ENCODE measurements at places on chromosomes 2 and 18.

DNA sequence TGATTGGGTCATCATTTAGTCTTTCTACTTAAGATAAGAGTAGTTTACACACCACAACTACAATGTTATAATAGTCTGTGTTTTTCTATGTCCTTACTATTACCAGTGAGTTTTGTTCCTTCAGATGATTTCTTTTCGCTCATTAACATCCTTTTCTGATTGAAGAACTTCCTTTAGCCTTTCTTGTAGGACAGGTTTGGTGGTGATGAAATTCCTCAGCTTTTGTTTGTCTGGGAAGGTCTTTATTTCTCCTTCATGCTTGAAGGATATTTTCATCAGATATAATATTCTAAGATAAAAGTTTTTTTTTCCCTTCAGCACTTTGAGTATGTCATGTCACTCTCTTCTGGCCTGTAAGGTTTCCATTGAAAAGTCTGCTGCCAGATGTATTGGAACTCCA lies 38.0 kb upstream of the SLC16A14 start:
- no peak for DNase-seq

DNA sequence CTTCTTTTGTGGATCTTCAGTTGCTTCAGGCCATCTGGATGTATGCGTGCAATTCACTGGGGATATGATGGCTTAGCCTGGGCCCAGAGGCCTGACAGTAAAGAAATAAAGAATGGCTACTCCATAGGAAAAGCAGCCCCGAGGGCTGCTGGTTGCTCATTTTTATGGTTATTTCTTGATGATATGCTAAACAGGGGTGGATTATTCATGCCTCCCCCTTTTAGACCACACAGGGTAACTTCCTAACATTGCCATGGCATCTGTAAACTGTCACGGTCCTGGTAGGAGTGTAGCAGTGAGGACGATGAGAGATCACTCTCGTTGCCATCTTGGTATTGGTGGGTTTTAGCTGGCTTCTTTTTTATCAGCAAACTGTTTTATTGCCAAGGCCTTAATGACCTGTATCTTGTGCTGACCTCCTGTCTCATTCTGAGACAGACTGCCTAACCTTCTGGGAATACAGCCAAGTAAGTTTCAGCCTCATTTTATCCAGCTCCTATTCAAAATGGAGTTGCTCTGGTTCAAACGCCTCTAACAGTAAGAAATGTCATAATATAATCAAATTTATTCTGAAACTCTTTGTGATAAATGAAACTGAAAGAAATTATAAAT lies 60.5 kb downstream of the DSEL start:
- DNase-seq, result no peak

DNA sequence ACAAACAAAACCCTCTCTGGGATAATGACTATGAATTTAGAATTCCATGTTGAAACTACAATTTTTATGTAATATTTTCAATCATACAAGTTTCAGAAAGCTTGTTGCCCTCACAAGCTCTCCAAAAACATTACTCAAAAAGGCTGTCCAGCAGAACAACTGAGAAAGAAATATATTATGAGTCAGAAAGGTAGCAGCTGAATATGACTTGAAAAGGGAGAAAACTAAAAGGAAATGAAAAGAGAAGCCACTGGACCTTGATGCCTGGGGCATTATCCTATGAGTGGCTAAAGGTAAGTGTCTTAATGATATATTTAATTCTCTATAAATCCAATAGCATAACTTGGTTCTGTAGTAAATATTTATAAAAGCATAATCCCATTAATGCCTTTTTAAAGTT lies 61.8 kb downstream of the NXPH2 start:
- DNase-seq, result no peak

DNA sequence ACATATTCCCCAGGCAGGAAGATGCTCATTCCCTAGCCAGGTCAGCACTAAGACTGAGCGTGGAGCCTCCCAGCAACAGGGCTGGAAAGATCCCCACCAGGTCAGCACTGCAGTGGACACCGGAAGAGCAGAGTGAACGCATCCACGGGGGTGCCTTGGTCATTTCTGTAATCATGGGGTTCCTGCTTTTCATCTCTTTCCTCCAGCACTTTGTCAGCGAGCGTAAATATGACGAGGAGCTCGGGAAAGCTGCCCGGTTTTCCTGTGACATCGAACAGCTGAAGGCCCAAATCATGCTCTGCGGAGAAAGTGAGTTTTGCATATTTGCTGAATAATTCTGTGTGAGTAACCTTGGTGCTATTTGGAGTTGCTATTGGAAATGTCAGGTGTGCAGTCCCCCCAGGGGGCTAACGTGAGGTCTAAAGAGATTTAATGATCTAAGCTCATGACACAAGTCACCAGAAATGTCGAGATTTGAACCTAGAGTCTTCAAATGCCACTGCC lies 40.1 kb downstream of the KCTD18 start:
- no peak for DNase-seq

DNA sequence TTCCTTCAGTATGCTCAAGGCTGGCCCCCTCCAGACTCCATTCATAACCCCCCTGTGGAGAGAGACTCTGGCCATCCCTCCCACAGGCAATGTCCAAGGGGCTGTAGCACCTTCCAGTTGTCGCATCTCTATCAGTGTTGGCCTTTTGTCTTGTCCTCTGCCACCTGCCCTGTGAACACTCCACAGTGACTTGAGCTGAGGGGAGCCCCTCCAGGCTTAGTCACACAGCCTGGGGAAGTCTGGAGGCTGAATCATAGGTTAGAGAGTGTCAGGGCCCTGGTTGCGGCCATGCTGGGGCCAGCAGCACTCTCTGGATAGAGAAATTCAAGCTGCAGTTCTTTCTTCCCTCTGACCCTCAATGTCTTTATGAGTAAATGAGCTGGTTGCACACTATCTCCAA lies 64.7 kb downstream of the GYPC start:
- no peak for DNase-seq

DNA sequence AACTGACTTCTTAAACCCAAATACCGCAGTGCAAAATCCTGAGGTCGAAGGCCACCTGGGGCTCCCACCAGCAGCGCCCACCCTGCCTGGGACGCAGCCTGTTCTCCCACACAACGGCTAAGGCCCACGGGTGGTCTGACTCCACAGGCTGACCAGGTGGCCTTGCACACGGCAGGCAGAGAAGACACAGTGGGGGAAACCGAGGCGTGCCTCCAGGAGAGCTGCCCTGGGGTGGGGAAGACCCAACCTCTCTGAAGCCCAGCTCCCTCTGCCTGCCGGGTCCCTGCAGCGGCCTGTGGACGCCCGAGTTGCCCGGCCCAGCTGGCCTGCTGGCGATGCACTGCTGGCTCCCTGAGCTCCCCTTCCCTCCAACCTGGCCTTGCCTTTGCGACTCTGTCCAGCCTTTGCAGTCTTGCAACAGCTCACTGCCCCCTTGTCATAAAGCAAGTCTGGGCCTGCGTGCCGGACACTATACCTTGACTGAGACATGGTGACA lies 9.7 kb upstream of the SEMA4C start:
- DNase-seq, result no peak

DNA sequence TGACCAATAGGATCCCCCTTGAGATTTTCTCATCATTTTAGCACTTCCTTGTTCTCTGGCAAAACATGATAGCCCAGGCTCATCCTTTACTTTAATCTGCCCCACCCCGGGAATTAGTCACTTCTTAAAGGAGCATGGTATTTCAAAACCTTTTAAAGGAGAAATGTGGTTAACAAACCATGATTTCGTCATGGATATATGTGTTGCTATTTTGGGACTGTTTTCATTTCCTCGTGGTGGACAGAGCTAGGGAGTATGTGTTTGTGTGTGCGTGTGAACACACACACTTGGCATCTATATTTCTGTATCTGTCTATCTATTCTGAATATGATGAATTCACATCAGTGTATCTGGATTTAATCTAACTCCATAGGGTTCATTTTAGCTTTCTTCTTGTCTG lies 128.1 kb downstream of the BIRC6 start:
- no peak for DNase-seq

- no peak for DNase-seq
Observed at GRCh38 chr2:51697095-51697494, 665.2 kb upstream of the NRXN1 start.

DNA sequence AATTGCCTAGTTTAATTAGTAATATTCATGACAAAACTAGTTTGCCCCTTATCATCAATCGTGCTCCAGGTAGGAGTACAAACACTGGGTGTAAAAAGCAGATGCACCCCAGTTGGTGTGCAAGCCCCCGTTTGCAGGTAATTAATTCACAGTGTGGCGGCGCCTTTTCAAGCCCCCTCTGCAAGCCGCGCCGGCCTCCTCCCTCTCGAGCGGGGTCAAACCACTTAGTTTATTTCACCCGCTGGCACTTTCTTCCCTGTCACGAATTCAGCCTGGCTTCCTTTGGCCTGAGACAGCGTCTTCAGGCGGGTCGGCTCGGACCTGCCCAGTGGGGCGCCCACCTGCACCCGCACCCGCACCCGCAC lies 64.7 kb upstream of the MAPRE2 start:
- DNase-seq, result no peak

GRCh38 chr2:54317973-54318372 lies 61.9 kb upstream of the TSPYL6 start:
- no peak for DNase-seq

GRCh38 chr2:223101340-223102039 lies 49.5 kb downstream of the KCNE4 start:
- no peak for DNase-seq

DNA sequence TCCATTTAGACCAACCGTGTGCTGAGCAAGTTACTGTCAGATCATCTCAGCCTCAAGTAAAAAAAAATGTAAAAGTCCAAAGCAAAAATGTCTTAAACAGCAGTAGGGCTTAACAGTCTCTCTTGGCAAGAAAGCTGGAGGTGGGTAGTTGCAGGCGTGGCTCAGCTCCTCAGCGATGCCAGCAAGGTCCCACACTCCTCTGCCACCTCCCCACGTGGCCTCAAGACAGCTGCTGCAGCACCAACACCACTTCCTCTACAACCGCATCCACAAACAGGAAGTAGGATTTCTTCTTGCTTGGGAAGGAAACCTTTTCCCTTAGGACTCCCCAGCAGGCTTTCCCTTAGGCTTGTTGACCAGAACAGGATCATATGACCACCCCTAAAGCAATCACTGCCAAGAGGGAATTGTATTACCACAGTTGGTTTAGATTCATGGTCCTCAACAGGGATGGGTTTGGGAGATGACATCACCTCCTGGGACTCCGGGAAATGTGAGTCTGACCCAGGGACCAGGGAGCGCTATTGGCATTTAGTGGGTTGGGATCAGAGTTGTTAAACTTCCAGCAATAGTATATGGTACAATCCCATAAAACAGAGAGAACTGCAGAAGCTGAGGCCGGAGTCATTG lies 97.1 kb downstream of the MAPK4 start:
- DNase-seq, result no peak

- DNase-seq, result no peak
Observed at GRCh38 chr2:171793691-171794678, 100.1 kb downstream of the SLC25A12 start.

GRCh38 chr2:10327896-10328669 lies 25.4 kb downstream of the HPCAL1 start:
- no peak for DNase-seq

- no peak for DNase-seq
Observed at GRCh38 chr2:178211943-178212342, 17.6 kb downstream of the OSBPL6 start.

DNA sequence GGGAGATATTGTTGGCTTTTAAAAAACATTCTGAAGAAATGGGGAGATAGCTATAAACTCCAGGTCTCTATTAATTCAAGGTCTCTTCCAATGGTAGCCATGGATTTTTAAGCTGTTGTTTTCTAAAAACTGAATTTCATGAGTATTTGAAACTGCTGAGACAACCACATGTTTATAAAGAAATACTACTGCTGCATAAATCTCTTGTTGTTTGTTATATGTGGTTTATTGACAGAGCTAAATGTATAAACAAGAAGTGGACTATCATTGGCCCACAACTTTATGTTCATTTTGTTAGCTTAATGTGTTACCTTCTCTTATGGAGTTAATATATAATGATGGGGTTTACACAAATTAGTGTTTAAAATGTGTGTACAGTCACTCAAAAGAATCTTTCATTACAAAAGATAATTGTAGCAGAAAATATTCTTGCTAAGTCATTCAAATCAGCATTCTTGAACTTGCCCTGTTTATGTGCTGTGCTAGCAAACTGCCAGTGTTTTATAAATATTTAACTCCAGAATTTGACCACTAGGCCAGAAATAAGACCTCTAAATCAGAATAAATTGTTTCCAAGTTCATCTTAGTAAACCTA lies 242.1 kb downstream of the TMX3 start:
- DNase-seq, result no peak

DNA sequence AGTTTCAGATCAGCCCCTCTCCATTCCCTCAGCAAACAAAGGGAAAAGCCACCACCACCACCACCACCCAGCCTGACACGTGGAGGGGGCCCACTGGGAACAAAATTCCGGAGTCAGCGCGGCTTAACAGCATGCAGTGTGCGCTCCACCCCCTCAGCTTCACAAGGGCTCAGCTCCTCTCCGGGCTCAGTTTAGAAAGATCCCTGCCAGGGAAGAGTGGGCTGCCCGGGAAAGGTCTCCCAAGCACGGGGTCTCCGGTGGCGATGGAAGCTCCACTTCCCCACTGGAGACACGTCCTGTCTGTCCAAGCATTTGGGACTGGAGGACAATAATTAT lies 55.7 kb downstream of the SNORC start:
- DNase-seq, result no peak

DNA sequence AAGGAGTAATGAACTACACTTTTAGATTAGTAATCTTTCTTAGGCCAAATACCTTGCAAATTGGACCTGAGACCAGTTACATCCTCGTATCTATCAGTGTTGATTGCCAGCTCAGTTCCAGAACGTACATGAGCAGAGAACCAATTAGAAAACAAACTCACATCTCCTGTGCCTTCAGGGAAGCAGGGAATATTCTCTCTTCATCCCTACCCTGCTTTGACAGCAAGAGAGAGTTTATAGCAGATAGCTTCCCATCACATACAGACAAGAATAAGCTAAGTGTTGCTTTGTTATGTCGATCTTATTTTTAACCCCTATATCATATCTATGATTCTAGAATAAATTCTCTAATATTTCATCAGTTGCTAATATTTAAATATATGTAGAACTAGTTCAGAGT lies 181.8 kb downstream of the DSC3 start:
- no peak for DNase-seq

GRCh38 chr2:27735263-27735904 lies 36.1 kb upstream of the MRPL33 start:
- peak; percentile 66 for DNase-seq

All from stimulated activated CD4-positive, alpha-beta T cell treated with anti-CD3 and anti-CD28 coated beads, Interleukin-1b, Interleukin-23, amount 100 ng/mL, for 4 hours (primary cell).